ENCODE measurements at places on chromosomes 4 and X.

GRCh38 chr4:141804836-141805235 lies 168.5 kb downstream of the IL15 start:
- no peak for DNase-seq

DNA sequence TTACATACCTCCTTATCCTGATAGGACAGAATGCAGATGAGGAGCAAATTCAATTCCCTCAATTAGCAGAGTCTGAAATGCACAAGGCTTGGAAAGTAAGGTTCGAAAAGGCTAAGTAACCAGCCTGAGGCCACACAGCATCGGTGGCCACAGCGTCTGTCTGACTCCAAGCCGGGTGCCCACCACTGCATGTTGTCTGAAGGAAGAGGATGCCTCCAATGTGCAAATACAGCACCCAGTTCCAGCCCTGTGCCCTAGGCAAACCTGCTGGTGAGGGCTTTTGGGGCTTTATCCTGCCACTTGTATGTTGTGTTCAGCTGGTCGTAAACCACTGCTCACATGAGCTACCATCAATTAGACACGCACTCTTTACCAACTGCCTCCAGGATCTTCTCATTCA lies 48.6 kb upstream of the PPP2R2C start:
- DNase-seq, result no peak

GRCh38 chrX:68304602-68305001 lies 128.7 kb downstream of the OPHN1 start:
- no peak for DNase-seq

DNA sequence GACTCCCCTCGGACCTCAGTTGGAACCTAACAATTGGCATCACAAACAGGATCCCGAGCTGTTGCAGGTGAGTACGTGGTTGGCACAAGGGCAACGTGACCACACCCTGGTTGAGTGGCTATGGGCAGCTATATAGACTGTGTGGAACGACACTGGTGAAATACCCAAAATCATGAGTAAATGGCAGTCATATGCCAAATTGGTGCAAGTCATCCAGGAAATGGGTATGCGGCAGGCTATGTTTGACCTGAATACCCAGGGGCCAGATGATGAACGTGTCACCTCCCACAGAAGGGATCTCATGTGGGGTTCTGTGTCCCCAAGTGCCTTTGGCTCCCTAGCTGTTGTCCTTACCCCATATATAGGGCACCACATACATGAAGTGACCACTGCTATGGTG lies 53.2 kb upstream of the CCDC149 start:
- DNase-seq, result no peak

DNA sequence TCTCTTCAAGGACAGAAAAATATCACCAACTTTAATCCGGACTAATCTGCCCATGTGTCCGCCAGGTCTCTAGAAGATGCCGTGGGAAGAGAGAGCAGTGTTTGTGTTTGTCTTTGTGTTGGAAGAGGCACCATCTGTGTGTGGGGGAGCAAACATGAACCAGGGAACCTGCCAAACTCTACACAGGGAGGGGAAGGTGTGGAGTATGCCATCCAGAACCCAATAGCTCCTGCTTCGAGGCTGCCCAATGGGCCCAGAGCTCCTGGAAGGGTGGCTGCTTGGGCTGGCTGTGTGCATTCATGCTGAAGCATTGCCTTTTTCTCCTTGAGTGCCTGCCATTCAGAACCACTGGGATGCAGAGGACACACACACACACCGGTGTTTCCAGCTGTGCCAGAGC lies 536.2 kb downstream of the MID1IP1 start:
- no peak for DNase-seq

GRCh38 chrX:99142745-99143144 lies 1267.3 kb downstream of the PCDH19 start:
- DNase-seq, result no peak

DNA sequence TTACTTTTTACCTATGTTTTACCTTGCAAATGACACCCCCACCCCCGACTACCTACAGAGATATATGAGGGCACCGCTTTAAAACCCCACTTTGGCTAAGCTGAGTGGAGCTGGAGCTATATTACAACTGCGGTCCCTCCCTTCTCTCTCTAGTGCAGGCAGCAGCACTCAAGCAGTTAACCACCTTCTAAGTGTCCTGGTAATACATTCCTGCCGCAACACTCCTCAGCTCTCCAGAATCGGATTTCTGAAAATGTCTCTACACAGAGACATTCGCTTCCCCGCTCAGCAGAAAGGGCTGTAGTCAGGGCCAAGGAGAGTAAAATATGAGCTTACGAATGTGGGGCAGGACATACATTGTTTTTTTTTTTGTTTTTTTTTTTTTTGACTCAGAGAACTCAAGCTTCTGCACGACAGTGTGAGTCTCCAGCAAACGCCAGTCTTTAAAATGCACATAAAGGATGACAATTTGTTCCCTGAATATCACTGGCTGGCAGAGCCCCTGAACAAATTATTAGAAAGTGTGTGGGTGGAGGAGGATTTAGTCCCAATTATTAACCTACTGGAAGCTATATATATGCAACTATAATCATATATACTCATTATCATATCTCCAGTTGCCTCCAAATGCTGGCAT lies 287.0 kb upstream of the TET2 start:
- DNase-seq, result no peak

All from CD4-positive, alpha-beta T cell treated with Interleukin-12 subunit alpha and Interleukin-12 subunit beta, for 1 hour (primary cell).